ENCODE measurements at places on chromosomes 3 and 15.

DNA sequence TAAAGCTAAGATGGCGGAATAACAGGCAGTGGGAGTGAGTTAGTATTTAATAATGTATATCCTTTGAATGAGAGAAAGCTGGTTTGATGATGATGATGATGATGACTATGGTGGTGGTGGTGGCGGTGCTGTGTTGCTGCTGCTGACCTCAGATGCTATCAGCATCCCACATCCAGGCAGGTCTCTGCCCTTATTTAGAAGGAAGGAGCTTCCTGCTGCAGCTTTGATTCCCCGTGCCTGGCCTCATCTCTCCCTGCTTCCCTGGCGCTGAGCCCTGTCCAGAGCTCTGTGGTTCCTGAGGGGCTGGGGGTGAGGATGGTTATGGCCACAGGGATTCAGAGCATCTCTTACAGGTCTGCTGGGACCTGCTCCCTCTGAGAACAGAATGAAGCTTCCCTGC, 73.1 kb downstream of the RAB11A start:
- DNase-seq, result no peak

- DNase-seq, result no peak
These were observed 103.7 kb upstream of the LMOD3 start for GRCh38 chr3:69226071-69226470.

DNA sequence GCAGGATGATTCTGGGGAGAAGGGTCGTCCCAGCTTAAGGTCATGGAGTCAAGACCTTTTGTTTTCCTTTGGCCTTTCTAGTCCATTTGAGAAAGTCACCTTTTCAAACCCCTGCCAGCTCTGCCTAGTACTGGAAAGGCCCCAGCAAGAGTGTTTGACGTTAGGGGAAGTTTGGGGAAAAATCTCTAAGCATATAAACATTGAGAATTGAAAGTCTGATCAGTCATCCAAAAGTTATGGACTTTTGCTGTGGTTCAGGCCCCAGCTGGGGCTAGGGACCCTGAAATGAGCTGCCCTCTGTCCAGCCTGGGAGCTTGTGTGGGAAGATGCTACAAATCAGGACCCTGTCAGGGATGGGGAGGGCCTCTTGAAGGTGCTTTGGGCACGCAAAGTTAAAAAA, 21.6 kb downstream of the SLC6A6 start:
- no peak for DNase-seq

DNA sequence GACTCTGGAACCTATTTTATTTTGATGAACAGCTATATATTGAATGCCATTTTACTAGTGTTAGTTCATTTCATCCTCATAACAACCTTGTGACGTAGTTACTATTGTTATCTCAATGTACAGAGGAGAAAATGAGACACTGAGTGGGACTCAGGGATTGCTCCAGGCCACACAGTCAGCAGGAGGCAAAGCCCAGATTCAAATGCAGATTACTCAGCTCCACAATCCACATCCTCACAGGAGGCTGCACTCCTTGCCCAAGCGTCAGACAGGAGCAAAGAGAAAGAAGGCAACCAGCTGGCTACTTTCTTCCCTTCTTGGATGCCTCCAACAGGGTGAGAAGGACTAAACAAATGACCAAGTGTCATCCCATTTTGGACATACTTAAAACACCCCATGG, 92.0 kb upstream of the CCDC54 start:
- no peak for DNase-seq

DNA sequence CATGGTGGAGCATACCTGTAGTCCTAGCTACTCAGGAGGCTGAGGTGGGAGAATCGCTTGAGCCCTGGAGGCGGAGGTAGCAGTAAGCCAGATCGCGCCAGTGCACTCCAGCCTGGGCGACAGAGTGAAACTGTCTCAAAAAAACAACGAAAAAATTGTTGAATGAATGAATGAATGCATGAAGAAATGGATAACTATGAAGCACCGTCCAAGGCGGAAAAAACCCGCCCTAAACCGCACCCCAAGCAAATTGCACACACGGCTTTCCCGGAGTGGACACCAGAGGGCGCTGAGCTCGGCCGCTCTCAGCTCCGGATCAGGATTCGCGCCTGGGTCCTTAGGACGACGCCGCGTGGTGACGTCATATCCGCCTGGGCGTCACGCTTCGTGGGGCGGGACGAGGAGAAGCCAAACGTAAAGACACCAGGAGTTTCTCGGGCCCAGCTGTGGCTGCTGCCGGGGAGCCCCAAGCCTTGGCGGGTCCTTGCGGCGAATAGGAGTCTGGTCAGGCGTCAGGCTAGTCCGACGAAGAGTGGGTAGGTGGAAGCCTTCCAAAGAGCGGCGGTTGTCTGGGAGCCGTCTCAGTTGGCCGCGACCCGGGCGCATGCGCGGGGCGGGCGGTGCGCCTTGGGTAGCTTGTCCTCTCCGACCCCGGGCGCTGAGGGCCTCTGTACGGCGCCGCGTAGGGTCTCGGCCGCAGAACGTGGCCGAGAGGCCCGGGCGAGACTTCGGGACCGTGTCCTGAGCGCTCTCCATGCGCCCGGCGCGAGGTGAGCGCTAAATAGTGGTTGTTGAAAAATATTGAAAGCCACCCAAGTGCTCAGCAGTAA, at the start of the genes HTD2 and RPP14:
TSS of gene HTD2 (plus strand) at position 639 of the 830 bp plus-strand sequence. CDS start 11,094 bp downstream, outside the sequence.
TSS of gene RPP14 (plus strand) at position 364 of the 830 bp plus-strand sequence. CDS start 4,085 bp downstream, outside the sequence.
- peak; percentile 97 for DNase-seq

DNA sequence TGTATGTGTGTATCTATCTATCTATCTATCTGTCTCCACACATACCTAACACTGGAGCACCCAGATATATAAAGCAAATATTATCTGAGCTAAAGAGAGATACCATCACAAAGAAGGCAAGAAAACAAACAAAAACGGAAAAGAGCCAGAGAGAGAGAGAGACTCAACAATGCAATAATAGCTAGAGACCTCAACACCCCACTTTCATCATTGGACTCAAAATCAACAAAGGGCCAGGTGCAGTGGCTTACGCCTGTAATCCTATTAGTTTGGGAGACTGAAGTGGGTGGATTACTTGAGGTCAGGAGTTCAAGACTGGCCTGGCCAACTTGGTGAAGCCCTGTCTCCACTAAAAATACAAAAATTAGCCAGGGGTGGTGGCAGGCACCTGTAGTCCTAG, 23.4 kb downstream of the NCBP2 start:
- no peak for DNase-seq

GRCh38 chr3:128506754-128507153, 13.8 kb upstream of the GATA2 start:
- DNase-seq, result no peak

DNA sequence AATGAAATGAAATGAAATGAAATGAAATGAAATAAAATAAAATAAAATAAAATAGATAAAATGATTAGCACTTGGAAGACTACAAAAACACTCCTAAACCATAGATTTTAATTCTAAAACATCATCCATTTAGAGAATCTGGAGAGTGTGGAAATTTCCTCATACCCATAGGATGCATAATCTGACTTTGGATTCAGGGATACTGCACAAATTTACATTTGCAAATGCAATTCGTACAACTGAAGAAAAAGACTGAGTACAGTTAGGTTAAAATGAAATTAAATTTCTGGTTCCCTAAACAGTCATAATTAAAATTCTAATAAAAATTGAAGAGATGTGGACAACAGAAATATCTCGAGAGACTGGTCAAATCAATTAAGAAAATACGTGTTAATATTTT, 122.9 kb downstream of the TMCC1 start:
- no peak for DNase-seq

GRCh38 chr3:33170531-33170930, 48.1 kb downstream of the SUSD5 start:
- DNase-seq, result no peak

DNA sequence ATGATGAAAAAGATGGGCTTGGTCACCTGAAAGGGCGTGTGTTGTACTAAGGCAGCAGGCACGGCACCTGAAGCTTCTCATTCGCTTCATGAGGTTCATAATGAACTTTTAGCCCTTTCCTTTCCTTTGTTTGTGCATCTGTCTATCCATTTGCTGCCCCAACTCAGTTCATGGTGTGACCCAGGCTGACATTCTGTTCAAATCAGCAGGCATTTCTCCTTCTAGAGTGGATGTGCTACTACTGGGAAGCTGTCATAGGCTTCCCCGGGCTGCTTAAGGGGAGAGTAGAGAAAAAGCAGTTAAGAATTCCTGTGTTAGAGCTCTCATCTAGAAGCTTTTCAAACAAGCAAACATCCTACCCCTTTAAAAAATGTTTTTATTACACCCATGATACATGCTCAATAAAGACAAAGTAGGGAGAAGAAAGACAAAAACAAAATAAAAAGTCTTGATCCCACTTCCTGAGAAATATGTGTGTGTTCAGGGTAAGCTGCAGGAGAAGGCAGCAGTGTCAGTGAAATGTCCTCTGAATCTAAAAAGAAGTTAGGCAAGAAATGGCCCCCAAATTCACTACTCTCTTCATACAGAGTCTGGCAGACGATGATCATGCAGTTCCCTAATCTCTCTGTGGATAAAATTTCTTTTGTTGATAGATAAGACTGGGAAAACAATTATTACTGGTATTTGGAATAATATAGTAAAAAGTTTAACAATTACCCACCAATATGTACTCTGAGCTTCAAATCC, 136.9 kb upstream of the PFN2 start:
- no peak for DNase-seq

GRCh38 chr3:126056681-126057500, 27.0 kb downstream of the SLC41A3 start:
- no peak for DNase-seq

DNA sequence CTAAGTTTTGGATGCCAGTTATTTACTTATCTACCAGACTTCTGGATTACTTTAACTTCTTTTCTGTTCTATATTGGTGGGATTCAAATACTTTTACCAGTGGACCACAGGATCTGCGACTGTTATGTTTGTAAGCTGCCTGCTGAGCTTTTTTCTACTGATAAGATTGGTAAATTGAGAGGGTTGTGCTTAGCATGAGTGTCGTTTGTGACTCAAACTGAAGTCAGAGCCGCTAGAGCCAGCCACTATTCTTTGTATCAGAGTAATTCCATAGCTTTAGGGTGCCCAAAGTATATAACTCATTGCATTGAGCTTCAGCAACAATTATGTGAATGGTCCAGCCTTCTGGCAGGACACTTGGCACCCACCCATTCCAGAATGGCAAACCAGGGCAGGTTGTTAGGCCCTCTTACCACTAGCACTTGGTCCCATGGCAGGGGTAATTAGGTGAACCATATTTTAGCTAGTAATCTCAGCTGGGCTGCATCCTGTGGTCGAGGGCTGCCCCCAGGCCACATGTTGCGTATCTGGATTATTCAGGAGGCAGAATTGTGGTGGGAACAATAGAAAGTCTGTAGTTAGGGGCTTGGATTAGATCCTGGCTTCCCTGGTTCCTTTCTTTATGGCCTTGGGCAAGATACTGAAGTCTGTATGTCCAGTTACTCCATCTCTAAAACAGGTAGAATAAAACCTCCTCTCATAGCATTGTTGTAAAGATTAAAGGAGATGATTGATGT, 6.0 kb downstream of the PLCL2 start:
- no peak for DNase-seq

- DNase-seq, result no peak
These were observed 928.5 kb upstream of the ROBO1 start for GRCh38 chr3:80696280-80696679.

- no peak for DNase-seq
These were observed 36.6 kb upstream of the MAGEF1 start for GRCh38 chr3:184748219-184749135.

DNA sequence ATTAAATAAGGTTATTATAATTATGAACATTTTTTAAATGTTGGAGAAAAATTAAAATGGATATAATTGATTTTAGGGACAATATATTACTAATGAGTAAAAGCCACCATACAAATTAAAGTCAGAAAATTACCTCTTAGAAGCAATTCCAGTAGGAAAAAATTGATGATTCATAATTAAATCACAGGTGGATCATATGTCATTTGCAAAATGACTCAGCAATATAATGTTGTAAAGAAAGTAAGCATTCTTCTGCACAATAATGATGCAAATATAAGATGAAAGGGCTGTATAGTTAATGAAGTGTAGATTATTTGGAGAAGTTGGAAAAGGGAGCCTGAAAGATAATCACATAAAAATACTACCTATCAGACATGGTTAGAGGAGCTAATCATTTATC, 25.8 kb downstream of the ZPLD1 start:
- DNase-seq, result no peak

DNA sequence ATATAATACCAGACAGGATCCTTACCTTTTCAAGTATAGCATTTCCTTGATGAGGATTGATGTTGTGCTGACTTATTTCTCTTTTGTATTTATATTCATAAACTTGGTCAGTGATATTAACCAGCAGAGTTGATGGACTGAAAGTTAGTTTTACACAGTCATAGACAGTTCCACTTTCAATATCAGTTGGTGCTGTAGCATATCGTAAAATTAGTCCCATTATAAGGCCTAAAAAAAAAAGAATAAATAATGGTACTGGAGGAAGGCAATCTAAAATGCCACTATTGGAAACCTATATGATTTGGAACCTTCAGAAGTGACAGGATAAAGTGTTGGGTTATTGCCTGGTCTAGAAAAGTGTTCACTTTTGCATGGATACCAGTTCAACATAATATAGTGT, 16.3 kb downstream of the SLC9A9 start:
- DNase-seq, result no peak

DNA sequence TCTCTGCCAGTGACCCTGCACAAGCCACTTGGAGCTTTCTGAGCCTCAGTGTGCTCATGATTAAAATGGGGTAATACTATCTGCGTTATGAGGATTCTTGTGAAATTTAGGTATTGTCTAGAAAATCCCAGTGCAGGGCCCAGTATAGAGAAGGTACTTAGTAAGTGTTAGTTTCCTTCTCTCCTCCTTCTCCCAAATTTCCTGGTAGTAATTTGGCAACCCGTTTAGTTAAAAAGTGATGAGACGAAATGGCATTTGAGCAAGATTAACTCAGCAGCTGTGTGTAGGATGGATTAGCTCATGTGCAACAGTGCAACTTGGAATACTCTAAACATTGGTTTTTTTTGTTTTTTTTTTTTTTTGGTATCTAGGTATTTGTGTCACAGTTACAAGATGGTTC, 84.6 kb downstream of the SLCO3A1 start:
- DNase-seq, result no peak

GRCh38 chr15:31230630-31231485, 95.8 kb upstream of the KLF13 start:
- DNase-seq, result no peak

- DNase-seq, result no peak
These were observed 40.4 kb downstream of the SRP14 start for GRCh38 chr15:39998511-39999077.

GRCh38 chr15:85956532-85957275, 123.0 kb upstream of the AGBL1 start:
- DNase-seq, result no peak

GRCh38 chr15:42279234-42279723, 6.0 kb upstream of the TMEM87A start:
- DNase-seq, result no peak
